Fibroblast of lung (primary cell): ENCODE measurements at places on chromosomes 4 and X. TPM values are rescaled to one million over a fixed set of nuclear protein-coding genes. Genes with fewer than 3 reads are reported as not detected.

GRCh38 chrX:39337451-39337850 is 536.2 kb downstream of the MID1IP1 start:
- no peak for DNase-seq

DNA sequence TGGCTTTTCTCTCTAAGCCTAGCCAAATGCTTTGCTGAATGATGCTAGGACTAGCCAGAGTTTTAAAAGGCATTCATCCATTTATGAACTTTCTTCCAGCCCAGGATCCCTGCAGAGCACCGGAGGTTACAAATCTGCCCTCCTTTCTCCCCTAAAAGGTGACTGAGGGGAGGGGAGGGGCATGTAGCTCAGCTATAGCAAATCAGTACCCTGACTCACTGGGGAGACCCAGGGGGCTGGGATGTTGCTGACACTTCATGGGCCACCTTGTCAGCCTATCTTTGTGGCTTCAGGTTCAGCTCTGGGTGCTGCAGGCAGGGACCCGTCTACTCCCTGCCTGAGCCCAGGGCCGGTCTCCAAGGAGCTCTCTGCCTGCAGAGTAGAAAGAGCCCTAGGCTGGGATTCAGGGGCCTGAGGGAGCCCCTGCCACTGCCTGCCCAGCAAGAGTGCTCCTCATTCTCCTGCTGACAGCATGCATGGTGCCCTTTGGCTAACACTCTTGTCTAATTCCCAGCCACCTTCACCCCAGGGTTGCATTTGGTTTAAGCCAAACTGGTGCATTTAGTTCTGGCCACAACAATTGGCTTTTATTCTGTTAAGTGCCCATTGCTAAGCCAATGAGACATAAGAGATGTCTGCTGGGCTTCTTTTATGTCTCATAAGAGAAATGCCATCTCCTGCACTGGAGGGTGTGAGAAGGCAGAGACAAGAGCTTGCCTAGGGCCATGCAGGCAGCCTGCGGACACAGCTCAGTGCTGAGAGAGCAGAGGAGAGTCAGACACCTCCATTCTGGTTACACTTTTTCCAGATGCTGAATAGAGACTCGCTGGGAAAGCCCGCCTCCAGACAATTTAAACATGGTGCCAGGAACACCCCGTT is 11.9 kb upstream of the UBA6 start:
- no peak for DNase-seq

PAGE4 gene
- not detected in 2 replicates for total RNA-seq

DNA sequence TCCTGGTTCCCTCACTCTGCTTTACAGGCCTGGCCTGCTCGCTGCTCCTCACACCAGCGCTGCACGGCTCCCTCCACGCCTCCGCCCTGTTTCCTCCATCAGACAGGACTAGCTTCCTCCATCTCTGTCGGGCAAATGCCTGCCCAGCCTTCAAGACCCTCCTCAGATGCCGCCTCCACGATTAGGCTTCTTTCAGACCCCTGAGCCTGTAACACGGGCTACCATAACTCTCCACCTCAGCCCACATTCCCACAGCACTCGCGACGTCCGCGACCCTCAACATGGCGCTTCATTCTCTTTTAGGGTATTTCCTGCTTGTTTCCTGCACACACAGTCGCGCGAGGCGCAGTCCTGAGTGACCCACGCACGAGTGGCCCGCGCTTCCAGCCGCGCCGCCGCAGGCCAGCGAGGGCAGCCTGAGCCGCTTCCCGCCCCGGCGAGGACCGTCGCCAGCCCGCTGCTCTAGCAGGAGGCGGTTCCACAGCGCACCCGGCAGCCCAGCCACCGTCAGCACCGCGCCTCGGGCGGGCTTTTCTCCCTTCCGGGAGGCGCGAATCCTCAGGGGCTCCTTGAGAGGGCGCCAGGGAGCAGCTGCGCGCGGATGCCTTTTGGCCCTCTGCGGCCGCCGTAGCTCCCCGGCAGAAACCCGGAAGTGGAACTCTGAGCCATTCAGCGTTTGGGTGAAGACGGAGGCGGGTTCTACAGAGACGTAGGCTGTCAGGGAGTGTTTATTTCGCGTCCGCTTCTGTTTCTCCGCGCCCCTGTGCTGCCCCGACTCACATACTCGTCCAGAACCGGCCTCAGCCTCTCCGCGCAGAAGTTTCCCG is at the start of gene FRG1:
Gene FRG1 (plus strand): TSS at position 695 of the 827 bp plus-strand sequence. CDS start 138 bp downstream, outside the sequence.
- DNase-seq, result peak; percentile 96

SAGE1 gene
- not detected in 2 replicates for total RNA-seq

POLN gene
- 4.9 and 5.6 TPM in 2 replicates for total RNA-seq

DNA sequence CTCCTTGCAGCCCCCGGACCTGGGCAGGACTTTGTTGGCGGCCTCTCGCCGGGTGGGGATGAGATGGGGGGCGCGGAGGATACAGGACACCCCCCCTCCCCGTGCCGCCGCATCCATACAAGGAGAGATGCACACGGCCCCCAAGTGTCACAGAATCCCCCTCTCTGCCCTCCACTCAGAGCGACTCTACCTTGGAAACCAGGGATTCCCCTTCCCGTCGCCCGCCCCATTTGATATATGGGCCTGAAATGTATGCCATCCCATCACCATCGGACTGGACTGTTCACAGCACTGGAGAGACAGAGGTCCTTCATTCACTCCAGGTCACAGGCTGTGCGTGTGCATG is 426 bp downstream of the PORCN start:
- DNase-seq, result no peak

GRCh38 chr4:181173046-181173445 is 1070.2 kb upstream of the TENM3 start:
- no peak for DNase-seq

DNA sequence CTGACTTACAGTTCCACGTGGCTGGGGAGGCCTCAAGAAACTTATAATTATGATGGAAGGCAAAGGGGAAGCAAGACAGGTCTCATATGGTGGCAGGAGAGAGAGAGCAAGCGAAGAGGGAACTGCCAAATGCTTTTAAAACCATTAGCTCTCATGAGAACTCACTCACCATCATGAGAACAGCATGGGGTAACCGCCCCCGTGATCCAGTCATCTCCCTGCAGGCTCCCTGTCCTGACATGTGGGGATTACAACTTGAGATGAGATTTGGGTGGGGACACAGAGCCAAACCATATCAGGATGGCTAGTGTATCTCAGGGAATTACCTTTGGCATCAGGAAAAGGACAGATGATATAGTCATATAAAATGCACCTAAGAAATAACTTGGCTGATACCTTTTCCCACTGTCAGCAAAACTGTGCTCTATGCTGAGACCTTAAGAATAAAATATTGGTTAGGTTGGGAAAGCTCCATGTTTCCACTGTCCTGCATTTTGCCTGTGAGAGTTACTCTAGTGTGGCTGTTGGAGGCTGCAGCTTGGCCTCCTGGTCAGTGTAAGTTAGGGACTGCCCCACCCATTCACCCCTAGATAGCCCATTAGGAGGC is 110.3 kb downstream of the UCHL1 start:
- DNase-seq, result no peak

DNA sequence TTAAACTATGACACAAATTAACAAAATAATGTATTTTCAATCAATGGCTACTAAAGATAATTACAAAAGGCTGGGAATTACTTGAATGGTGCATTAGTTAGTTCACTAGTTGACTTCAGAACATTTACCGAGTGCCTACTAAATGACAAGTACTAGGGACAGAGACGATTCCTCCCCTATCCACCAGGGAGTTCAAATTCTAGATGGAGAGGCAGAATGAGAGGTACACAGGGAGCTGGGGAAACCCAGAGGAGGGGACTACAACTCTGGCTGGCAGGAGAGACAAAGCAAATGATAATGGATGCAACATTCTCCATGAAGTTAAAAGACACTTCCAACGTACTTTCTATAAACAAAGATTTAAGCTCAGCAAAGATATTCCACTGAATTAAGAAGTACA is 43.1 kb upstream of the MCF2 start:
- DNase-seq, result no peak

GRCh38 chr4:137655302-137655701 is 123.0 kb upstream of the PCDH18 start:
- peak; percentile 76 for DNase-seq

- DNase-seq, result peak; percentile 65
Observed at GRCh38 chr4:96677499-96677898, 837.6 kb downstream of the PDHA2 start.

CSAG1 gene
- total RNA-seq, result not detected in 2 replicates

DNA sequence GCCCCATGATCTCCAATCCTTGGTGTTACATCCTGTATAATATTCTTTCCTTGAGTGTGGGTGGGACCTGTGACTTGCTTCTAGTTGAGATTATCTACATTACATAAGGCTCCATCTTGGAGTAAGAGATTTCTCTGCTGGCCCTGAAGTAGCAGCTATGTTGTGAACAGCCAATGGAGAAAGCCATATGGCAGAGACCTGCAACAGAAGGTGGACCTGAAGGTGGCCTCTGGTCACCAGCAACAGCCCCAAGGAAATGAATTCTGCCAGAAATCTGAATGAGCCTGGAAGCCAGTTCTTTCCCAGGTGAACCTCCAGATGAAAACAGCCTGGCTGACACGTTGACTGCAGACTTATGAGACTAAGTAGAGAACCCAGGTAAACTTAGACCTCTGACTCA is 2.3 kb upstream of the INTS6L start:
- no peak for DNase-seq

DNA sequence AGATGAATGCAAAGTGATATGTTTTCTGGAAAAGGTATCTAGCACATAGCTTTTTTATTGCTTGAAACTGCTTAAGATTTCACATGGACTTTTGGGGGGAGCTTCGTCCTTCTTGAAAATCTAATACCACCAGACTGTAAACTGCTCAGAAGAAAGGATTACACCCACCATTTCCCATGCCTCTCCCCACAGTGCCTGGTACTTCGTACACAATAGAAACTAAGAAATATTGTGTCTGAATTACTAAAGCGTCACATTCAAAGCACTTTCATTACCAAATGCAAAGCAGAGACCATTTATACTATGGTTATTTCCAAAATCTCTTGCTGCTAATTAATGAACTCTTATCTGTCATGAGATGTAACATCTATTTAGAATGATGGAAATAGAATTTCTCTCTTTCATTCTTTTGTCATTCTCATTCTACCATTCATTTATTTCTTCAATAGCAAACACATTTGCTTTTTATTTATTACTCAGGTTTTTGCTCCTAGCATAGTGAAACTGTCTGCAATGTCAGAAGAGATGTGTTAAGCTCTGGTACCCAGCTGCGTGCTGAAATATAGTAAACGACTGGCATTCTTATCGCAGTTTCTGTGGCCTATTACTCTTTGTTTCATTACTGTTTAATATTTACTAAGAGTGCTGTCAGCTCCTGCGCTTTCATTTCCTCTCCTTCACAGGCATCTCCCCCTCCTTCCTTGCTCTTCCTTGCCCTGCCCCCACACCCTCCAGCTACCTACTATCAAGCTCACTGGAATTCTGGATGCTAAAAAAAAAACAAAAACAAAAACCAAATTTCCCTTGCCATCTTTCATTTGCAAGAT is 51.4 kb upstream of the RAPGEF2 start:
- no peak for DNase-seq

- DNase-seq, result peak; percentile 72
Observed at GRCh38 chr4:7844594-7844991, 95.1 kb downstream of the AFAP1 start.

HEPH gene
- total RNA-seq, result 28.9 and 43.1 TPM in 2 replicates

- no peak for DNase-seq
Observed at GRCh38 chr4:181477591-181477990, 765.6 kb upstream of the TENM3 start.

DNA sequence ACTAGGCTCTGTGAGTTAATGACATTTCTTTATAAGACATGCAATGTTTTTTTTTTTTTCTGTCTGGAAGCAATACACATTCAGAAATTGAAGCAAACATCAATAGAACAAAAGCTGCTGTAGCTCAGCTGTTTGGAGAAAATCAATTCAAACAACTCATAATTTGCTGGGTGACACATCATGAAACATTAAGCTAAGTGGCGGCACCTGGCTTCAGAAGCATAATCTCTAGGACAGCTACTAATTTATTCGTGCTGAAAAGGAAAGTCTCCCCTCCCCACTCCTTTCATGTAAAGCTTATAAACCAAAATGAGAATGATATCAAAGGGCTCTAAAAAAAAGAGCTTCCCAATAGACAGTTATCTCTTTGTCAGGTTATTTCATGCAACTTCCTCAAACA is 73.9 kb downstream of the LUZP4 start:
- DNase-seq, result no peak

TCP11X2 gene
- not detected in 2 replicates for total RNA-seq

GBA3 gene
- total RNA-seq, result under 0.01 TPM in 1 of 2 replicates, not detected in the other

KLKB1 gene
- total RNA-seq, result 0.17 and 0.26 TPM in 2 replicates

- DNase-seq, result no peak
Observed at GRCh38 chr4:69025191-69025998, 70.9 kb upstream of the UGT2B7 start.
